ENCODE measurements at places on chromosomes 11 and 22.

- peak; percentile 34 for DNase-seq
Measured at GRCh38 chr11:7115780-7116179, 27.0 kb downstream of the RBMXL2 start.

GRCh38 chr11:119320776-119321524 is 4.0 kb upstream of the MCAM start:
- peak; percentile 84 for DNase-seq

DNA sequence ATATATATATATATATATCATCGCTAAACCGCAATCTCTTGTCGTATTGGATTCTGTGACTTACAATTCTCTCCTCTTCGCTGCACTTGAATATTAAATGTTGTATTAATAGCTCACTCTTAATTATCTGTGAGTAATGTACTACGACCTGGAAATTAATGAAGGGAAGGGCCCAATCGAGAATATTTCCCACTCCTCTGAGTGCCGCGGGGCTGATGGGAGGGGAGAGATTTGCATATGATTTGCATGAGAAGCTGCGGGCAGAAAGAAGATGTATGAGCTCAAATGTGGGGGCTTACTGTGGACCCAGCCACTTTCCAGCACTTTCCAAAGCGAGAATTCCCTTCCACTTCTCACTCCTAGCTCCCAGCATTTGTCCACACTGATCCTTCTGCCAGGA is 141.2 kb downstream of the MN1 start:
- DNase-seq = no peak

- peak; percentile 98 for DNase-seq
Measured at GRCh38 chr11:68889948-68890446, 13.6 kb downstream of the MRPL21 start.

Measured in fibroblast of skin of right biceps (primary cell).